Muscle of arm (tissue), 14 donors: ENCODE measurements at places on chromosomes 2 and 18. TPM values are rescaled to one million over a fixed set of nuclear protein-coding genes. Genes with fewer than 3 reads are reported as not detected.

DNA sequence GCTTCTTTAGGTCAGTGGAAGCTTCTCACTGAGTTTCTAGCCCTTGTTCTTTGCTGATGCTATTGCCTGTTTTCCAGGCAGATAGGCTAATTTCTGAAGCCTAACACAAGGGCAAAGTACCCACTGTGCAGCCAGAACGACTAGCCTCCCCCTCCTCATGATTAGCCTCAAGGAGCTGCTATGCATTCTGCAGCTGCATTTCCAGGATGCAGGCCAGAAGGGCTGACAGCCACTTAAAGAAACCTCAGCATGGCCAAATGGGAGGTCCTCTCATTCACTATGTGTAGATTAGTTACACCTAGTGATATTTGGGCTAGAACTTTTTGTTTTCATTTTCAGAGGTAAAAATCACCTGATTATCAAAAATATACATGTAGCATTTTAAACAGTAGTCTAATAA is 216.0 kb downstream of the RAD51AP2 start:
- DNase-seq: peak; percentile 43

GRCh38 chr2:164386231-164386630 is 235.1 kb downstream of the GRB14 start:
- DNase-seq: no peak

GRCh38 chr2:4561196-4561595 is 857.8 kb downstream of the DCDC2C start:
- no peak for DNase-seq

DNA sequence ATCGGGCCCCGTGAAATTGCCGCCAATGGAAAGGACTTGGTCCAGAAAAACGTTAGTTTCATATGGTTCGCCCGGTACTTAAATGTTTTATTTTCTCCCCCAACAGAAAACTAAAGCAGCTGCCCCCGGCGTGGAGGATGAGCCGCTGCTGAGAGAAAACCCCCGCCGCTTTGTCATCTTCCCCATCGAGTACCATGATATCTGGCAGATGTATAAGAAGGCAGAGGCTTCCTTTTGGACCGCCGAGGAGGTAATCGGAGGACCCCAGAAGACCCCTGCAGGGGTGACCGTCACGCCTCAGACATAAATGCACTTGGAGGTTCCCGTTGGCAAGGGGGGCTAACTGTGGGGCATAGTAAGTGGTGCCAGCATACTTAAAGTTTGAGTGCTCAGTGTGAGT is 742 bp downstream of the RRM2 start:
- DNase-seq: no peak

GRCh38 chr18:23165271-23166068 is 30.2 kb downstream of the CABLES1 start:
- DNase-seq: no peak

The GCG gene
- 11.5 TPM for polyA plus RNA-seq

DNA sequence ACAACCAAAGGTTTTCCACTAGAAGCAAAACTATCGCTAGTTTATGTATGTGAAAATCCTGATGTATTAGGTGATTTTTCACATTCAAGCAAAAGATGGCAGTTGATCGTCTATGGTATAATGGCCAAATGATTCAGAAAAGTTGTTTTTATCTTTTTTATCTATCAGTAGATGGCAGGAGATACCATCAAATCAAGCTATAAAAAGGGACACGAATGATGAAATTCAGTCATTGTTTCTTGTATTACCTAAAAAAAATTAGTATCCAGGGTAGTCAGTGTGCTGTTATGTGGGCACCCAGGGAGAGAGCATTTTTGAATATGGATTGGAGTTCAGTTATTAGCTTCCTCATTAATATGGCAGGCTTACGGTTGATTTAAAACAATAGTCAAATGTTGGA is 22.9 kb upstream of the CAVIN2 start:
- no peak for DNase-seq

The KLHL29 gene
- 7.7 TPM for polyA plus RNA-seq

DNA sequence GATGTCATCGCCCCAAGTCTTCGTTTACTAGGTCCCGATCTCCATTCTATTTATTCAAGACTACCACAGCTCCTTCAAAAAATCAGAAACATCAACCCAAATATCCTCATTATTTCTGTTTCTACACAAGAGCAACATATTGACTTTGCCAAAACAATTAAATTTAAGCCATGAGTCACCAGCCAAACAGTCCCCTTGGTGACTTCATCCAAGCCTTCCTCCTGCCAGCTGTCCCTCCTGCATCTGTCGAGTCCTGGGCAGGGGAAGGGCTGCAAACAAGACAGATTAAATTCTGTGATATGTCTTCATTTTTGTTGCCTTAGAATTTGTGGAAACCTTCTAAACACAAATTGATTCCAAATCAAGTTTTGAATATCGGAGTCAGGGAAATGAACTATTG is 110.3 kb downstream of the SP3 start:
- no peak for DNase-seq
